A549 treated with Hydrocortisone at 1 μM for 4 hours (cell line): ENCODE measurements at places on chromosomes 3 and 15. TPM values are rescaled to one million over a fixed set of nuclear protein-coding genes. Genes with fewer than 3 reads are reported as not detected.

FSTL1 gene
- total RNA-seq: 42.8 to 79.0 TPM (median 67.5 TPM) in 5 replicates

SLITRK3 gene
- total RNA-seq: not detected in 5 replicates

LTK gene
- 0.03 to 0.10 TPM (median 0.07 TPM) in 5 replicates for total RNA-seq

ARGFX gene
- not detected in 5 replicates for total RNA-seq

LDHAL6B gene
- not detected in 5 replicates for total RNA-seq

SAMD7 gene
- not detected in 5 replicates for total RNA-seq

CCNDBP1 gene
- total RNA-seq: 25.9 to 28.5 TPM (median 26.4 TPM) in 5 replicates

SI gene
- not detected in 5 replicates for total RNA-seq

CX3CR1 gene
- total RNA-seq: 0.06 to 0.09 TPM (median 0.07 TPM) in 3 of 5 replicates, not detected in the others

TM4SF4 gene
- total RNA-seq: 26.3 to 42.5 TPM (median 36.9 TPM) in 5 replicates

TMC3 gene
- total RNA-seq: not detected in 5 replicates

LOXL1 gene
- 0.17 to 1.2 TPM (median 0.68 TPM) in 5 replicates for total RNA-seq

LYSMD2 gene
- total RNA-seq: 19.7 to 28.0 TPM (median 25.4 TPM) in 5 replicates

FBXL2 gene
- total RNA-seq: 7.3 to 8.7 TPM (median 7.4 TPM) in 5 replicates

MYRIP gene
- 0.05 TPM in 1 of 5 replicates, not detected in the others for total RNA-seq

ZNF774 gene
- 0.76 to 1.9 TPM (median 0.99 TPM) in 5 replicates for total RNA-seq

DNAH1 gene
- total RNA-seq: 0.78 to 1.2 TPM (median 0.97 TPM) in 5 replicates

AHSG gene
- total RNA-seq: 0.09 to 0.13 TPM (median 0.12 TPM) in 4 of 5 replicates, not detected in the other

PATL2 gene
- total RNA-seq: 0.11 to 0.23 TPM (median 0.17 TPM) in 4 of 5 replicates, not detected in the other

DTX3L gene
- total RNA-seq: 7.4 to 11.1 TPM (median 7.6 TPM) in 5 replicates

FOXL2 gene
- 3.3 to 5.0 TPM (median 4.3 TPM) in 5 replicates for total RNA-seq

HEXA gene
- total RNA-seq: 140 to 164 TPM (median 150 TPM) in 5 replicates

ADCY5 gene
- 0.36 to 0.54 TPM (median 0.45 TPM) in 5 replicates for total RNA-seq

ERC2 gene
- 0.25 TPM in 2 of 5 replicates, not detected in the others for total RNA-seq

GOLGA8J gene
- 0.16 TPM in 1 of 5 replicates, not detected in the others for total RNA-seq

IL20RB gene
- total RNA-seq: 0.67 to 1.6 TPM (median 0.97 TPM) in 5 replicates

OR5K2 gene
- not detected in 5 replicates for total RNA-seq

OSTN gene
- total RNA-seq: not detected in 5 replicates

MEIS2 gene
- total RNA-seq: 7.3 to 12.0 TPM (median 8.5 TPM) in 5 replicates

SAMMSON gene
- not detected in 5 replicates for total RNA-seq

DPPA2 gene
- total RNA-seq: not detected in 5 replicates

PLS1 gene
- total RNA-seq: 8.8 to 11.7 TPM (median 10.3 TPM) in 5 replicates

XIRP1 gene
- total RNA-seq: 0.10 to 0.16 TPM (median 0.14 TPM) in 5 replicates

CAMK2N2 gene
- total RNA-seq: 0.78 to 1.7 TPM (median 1.4 TPM) in 5 replicates

CHCHD4 gene
- 36.9 to 40.2 TPM (median 38.4 TPM) in 5 replicates for total RNA-seq

C3orf20 gene
- 0.08 TPM in 1 of 5 replicates, not detected in the others for total RNA-seq

GOLGA8T gene
- 0.91 to 1.7 TPM (median 1.6 TPM) in 5 replicates for total RNA-seq

ARHGAP31 gene
- total RNA-seq: 0.75 to 1.6 TPM (median 1.2 TPM) in 5 replicates

CMTM8 gene
- total RNA-seq: 9.8 to 13.3 TPM (median 12.0 TPM) in 5 replicates

TLE3 gene
- 30.4 to 36.4 TPM (median 34.4 TPM) in 5 replicates for total RNA-seq

MEX3B gene
- 3.2 to 4.5 TPM (median 4.2 TPM) in 5 replicates for total RNA-seq

GPR62 gene
- total RNA-seq: not detected in 5 replicates

SLC28A1 gene
- total RNA-seq: 0.03 to 0.06 TPM in 2 of 5 replicates, not detected in the others

CASR gene
- total RNA-seq: not detected in 5 replicates

CCK gene
- 1.3 to 2.3 TPM (median 1.9 TPM) in 5 replicates for total RNA-seq

MNS1 gene
- total RNA-seq: 2.2 to 3.6 TPM (median 2.8 TPM) in 5 replicates
